ENCODE measurements at places on chromosomes 2 and 18. TPM values are rescaled to one million over a fixed set of nuclear protein-coding genes. Genes with fewer than 3 reads are reported as not detected.

DNA sequence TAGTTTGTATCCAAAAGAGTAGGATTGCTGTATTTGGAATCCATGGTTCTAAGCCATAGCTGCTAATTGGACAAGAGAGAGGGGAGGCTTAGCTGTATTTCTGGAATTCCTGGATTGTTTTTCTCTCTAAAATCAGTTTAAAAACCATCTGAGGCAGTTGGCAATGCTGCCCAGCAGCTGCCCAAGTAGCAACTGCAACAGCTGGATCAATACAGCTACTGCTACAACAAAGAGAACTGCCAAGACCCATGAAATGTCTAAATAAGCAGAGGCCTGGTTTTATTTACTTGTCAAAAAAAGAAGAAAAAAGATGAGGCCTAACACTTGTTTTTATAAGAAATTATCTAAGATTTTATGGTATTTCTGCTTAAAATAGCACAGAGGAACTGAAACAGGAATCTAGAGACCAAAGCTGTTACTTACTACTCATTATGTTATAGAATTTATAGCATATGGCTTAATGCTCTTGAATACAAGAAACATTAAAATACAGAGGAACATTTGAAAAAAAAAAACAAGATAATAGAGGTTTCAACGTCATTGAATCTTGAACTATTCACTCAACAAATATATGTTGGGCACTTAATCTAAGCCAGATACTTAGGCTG, 39.1 kb downstream of the TMEFF2 start:
- no peak for DNase-seq

DNA sequence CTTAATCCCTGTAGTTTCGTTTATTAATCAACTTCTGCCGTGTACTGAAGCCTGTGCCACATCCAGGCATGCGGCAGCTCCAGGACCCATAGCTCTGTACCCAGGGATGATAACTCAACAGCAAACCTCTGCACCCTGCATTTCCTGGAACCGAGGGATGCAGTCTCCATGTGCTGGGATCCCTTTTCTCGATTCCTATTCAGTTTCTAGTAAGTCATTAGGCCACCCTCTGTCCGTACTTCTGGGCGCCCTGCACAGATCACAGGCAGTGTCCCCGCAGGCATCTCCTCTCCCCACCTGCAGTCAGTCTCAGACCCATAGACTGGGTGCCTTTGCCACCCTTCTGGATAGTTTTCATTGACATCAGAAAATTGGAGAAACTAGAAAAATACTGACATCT, 18.8 kb downstream of the TMEM18 start:
- no peak for DNase-seq

GRCh38 chr2:236592821-236593220, 23.2 kb downstream of the ACKR3 start:
- DNase-seq: no peak

Gene ERFE
- total RNA-seq: not detected

- no peak for DNase-seq
Observed at GRCh38 chr18:12599966-12600365, 57.9 kb downstream of the SPIRE1 start.

DNA sequence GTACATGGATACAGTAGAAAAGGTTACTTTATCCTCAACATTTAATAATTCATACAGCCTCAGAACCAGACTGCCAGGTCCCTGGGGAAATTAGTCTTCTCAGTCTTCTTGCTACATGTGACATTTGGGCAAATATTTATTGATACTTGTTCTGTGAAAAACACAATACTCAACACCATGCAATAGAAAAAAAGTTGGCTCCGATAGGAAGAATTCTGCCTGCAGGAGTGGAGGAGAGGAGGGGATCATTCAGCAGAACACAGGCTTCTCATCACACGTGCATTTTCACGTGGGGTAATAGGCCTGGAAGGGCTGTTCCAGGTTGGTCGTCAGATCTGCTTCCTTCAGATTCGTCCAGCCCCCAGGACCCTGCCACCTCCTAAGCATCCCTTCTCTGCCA, 58.4 kb upstream of the ACKR3 start:
- DNase-seq: no peak

Gene C2orf72
- not detected for total RNA-seq

- no peak for DNase-seq
Observed at GRCh38 chr2:14120376-14120775, 512.1 kb upstream of the LRATD1 start.

Gene GULP1
- total RNA-seq: not detected

DNA sequence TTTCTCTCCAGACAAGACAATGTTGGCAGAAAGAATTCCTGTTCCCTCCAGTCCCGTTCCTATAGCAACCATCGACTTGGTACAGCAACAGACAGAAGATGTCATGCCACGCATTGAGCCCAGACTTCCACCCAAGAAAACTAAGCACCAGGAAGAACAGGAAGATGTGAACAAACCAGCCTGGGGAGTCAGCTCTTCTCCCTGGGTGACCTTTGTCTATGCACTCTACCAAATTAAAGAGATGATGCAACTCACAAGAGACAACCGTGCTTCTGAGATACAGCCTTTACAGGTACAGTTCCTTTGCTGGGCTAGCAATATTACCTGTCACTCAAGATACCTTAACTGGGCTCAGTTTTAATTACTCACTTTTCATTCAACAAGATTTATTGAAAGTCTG, 37.1 kb downstream of the NEMP2 start:
- no peak for DNase-seq

- DNase-seq: no peak
Observed at GRCh38 chr2:52390651-52391050, 1358.7 kb upstream of the NRXN1 start.

DNA sequence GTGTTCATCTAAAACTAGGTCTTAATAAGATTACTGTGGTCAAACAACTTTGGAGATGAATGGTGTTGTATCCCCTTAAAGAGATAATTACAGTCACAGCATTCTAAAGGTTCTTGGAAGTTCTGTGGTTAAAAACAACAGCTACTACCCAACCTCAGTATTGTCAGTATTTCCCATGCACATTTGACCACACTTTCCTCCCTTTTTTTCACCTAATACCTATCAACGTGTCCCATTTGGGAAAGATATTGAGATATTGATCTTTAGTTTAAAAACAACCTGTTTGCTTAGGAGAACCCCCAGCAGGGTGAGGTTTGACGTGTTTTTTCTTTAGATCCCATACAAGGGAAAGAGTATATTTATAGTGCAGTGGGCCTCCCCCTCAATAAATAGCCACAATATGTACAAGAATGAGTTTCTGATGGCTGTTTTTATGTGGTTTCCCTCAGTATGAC, 65.6 kb downstream of the WDR7 start:
- no peak for DNase-seq

- DNase-seq: no peak
Observed at GRCh38 chr18:48565105-48565504, 26.3 kb downstream of the CTIF start.

Gene COLEC11
- not detected for total RNA-seq

- DNase-seq: no peak
Observed at GRCh38 chr2:205405752-205406151, 276.5 kb upstream of the NRP2 start.

Gene LRRC30
- not detected for total RNA-seq

DNA sequence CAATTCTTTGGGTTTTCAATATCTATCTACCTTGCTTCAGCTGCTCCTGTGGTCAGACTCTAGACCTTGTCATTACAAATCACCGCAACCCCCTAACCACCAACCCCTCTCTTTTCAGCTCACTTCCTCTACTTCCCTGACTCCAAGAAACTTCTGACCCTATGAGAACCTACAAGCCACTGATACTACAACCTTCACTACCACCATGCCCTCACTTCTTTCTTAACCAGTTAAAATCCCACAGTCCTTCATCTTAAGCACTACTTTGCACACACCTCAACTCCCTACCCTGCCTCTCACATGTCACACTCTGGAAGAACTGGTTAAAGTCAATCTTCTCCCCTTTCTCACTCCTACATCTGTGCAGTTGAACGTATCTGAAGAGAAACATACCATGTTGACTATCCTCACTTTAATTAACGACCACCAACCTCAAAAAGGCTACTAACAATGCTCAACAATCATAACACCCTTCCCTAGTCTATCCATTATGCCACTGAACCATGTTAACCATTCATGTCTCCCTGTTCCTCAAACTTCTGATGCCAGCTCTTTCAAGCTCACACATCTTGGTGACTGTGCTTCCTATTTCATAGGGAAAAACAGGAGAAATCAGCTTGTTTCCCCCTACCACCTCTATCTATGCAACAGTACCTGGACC, 12.6 kb downstream of the EIF2AK3 start:
- no peak for DNase-seq

Gene BMP10
- total RNA-seq: not detected

DNA sequence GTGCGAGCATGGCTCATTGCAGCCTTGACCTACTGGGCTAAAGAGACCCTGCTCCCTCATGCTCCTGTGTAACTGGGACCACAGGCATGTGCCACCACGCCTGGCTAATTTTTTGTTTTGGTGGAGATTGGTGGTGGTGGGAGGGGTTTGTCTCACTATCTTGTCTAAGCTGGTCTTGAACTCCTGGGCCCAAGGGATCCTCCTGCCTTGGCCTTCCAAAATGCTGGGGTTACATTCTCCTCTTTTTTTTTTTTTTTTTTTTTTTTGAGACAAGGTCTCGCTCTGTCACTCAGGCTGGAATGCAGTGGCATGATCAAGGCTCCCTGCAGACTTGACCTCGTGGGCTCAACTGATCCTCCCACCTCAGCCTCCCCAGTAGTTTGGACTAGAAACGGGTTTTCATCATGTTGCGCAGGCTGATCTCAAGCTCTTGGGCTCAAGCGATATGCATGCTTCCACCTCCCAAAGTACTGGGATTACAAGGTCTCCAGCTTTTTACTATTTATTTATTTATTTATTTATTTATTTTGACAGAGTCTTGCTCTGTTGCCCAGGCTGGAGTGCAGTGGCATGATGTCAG, 238.3 kb downstream of the MYCN start:
- DNase-seq: no peak

Gene BAZ2B
- total RNA-seq: 21.9 TPM

- no peak for DNase-seq
Observed at GRCh38 chr2:235204948-235205347, 253.1 kb downstream of the SH3BP4 start.

GRCh38 chr2:197851451-197851850, 47.1 kb downstream of the PLCL1 start:
- no peak for DNase-seq

Measured in activated B cell treated with CpG ODN at 0.5 μM for 24 hours (primary cell).